Stimulated activated CD4-positive, alpha-beta T cell treated with anti-CD3 and anti-CD28 coated beads, Interleukin-4, amount 100 ng/mL, for 1 hour (primary cell): ENCODE measurements at places on chromosomes 2 and 18.

- no peak for DNase-seq
These were observed 76.2 kb downstream of the MAP3K20 start for GRCh38 chr2:173151671-173152401.

GRCh38 chr2:28976584-28976983 lies 4.5 kb upstream of the TOGARAM2 start:
- no peak for DNase-seq

- DNase-seq: no peak
These were observed 34.3 kb upstream of the C18orf32 start for GRCh38 chr18:49521216-49521835.

- DNase-seq: no peak
These were observed 1.0 kb downstream of the CNNM3 start for GRCh38 chr2:96816836-96817702.

GRCh38 chr2:225076125-225076524 lies 33.9 kb upstream of the DOCK10 start:
- DNase-seq: no peak

DNA sequence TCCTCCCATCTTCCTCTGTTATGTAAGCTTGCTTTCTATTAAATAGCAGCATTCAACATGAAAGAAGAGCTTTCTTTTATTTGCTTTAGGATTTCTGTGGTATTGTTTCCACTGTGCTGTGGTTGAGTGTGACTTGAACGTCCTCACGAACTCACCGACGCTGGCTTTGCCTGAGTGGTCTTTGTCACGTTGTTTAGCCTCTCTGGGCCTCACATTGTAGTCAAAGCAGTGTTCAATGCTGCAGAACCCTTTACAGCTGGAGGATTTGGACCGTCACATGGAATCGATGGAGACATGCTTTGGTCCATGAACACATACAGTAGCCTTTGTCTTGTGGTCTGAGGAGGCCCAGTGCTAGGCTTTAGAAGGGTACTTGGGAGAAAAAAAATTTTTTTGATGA lies 66.3 kb downstream of the TANC1 start:
- DNase-seq: no peak

DNA sequence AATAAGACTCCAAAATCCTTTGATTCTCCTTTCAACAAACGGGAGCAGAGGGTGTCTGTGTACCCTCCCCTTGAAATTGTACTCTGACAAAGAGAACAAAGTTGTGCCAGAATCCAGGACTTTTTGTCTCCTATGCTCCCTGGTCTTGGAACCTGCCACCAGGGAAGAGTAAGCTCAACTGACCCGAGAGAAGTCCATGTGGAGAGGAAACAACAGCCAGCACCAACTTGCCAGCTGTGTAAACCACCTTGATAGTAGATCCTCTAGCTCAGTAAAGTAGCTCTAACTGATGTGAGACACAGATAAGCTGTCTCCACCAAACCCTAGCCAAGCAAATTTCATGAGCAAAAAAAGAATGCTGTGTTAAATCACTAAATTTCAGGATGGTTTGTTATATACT lies 46.9 kb downstream of the LNPK start:
- no peak for DNase-seq

DNA sequence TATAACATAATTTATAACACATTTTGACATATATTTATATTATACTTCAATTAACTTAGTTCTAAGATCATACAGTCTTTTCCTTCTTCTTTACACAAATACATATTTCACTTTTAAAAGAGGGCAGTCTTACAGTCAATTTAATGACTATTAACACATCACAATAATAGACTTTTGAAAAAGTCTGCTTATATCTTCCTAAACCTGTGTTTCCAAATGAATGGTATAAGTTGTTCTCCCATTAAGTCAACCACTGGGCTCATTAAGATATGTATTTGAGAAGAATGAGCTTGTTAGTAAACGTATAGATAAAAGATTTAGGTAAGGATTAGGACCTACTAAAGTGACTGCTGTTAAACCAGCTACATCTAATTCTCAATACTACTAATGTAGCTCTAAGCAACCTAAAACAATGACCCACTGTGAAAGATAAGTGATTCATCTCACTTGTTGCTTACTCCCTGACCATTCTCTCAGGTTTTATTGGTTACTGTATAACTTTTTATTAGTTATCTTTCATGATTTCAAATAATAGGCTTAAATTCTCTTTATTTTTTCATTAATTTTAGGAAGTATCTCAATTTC lies 27.0 kb downstream of the SLC40A1 start:
- no peak for DNase-seq

GRCh38 chr2:71643674-71644357 lies 190.5 kb downstream of the DYSF start:
- no peak for DNase-seq

GRCh38 chr2:122033778-122034177 lies 278.3 kb downstream of the TSN start:
- DNase-seq: no peak

- no peak for DNase-seq
These were observed 363.3 kb downstream of the ALK start for GRCh38 chr2:29558097-29558496.

DNA sequence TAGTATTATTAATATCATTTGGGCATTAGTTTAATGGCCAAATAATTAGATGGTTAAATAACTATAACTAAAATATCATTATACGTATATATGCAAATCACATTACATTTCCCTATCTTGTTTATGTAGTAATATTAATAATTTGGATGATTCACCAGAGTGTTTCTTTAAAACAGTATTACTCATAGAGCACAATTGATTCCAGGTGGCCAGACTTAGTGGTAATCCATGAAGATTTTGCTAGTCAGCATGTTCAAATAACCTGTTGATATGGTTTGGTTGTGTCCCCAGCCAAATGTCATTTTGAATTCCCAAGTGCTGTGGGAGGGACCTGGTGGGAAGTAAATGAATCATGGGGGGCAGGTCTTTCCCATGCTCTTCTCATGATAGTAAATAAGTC lies 782.3 kb downstream of the LRP1B start:
- DNase-seq: no peak

GRCh38 chr2:6290217-6291015 lies 575.3 kb downstream of the CMPK2 start:
- no peak for DNase-seq

DNA sequence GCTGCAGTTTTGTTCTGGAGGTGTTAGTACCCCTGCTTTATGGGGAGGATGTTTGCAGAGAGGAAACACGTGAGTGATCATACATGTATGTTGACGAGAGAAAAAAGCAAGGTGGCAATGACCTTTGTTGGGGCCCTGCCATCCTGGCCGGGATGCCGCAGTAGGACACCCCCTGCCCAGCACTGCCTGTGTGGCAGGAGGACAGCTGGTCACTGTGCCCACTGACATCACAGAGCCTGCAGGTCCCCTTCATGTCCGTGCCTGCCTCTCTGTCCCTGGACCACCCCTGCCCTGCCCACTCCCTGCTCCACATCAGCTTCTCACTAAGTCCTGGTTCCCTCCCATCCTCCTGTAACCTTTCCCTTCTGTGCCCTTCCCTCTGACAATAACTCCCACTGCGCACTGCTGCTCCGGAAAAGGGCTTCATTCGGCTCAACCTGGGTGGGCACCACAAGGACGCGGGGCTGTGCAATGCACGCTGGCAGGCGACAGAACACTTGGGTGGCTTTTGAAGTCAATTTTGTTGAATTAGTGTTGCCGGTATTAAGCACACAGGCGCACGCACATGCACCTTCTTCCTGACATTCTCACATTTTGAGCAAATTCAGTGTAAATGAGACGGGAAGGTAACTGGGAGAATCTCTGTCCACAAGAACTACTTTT lies 51.5 kb upstream of the TWIST2 start:
- DNase-seq: no peak

- no peak for DNase-seq
These were observed 45.1 kb upstream of the ZBTB7C start for GRCh38 chr18:48454261-48454757.

GRCh38 chr18:57301573-57302559 lies 50.5 kb upstream of the ST8SIA3 start:
- no peak for DNase-seq

- DNase-seq: no peak
These were observed 552.8 kb upstream of the NRP2 start for GRCh38 chr2:205129531-205129930.

DNA sequence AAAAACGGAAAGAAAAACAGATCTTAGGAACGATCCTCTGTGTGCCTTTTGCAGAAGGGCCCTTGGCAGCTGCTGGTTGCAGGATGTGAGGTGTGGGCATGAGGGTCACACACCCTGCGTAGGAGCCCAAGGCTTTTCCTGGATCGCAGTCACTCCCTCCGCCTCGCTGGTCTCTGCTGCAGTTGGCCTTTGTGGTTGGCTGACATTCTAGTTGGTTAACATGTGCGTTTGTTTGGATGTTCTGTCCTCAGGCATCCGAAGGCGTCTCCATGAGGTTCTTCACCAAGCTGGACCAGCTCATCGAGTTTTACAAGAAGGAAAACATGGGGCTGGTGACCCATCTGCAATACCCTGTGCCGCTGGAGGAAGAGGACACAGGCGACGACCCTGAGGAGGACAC lies 61.7 kb downstream of the INPP5D start:
- no peak for DNase-seq

- DNase-seq: no peak
These were observed 5.5 kb downstream of the ANKRD62 start for GRCh38 chr18:12099160-12099559.

- no peak for DNase-seq
These were observed 81.3 kb downstream of the ANKRD12 start for GRCh38 chr18:9217743-9218451.

GRCh38 chr2:191180276-191180675 lies 29.5 kb upstream of the STAT4 start:
- DNase-seq: no peak

GRCh38 chr2:190407662-190408537 lies at the start of gene MFSD6:
Gene MFSD6, plus strand, starts transcription at chr2:190408355. Its CDS starts 27,675 bp downstream, at chr2:190436030.
- peak; percentile 62 for DNase-seq

GRCh38 chr2:220682616-220683015 lies 889.5 kb downstream of the EPHA4 start:
- DNase-seq: no peak

DNA sequence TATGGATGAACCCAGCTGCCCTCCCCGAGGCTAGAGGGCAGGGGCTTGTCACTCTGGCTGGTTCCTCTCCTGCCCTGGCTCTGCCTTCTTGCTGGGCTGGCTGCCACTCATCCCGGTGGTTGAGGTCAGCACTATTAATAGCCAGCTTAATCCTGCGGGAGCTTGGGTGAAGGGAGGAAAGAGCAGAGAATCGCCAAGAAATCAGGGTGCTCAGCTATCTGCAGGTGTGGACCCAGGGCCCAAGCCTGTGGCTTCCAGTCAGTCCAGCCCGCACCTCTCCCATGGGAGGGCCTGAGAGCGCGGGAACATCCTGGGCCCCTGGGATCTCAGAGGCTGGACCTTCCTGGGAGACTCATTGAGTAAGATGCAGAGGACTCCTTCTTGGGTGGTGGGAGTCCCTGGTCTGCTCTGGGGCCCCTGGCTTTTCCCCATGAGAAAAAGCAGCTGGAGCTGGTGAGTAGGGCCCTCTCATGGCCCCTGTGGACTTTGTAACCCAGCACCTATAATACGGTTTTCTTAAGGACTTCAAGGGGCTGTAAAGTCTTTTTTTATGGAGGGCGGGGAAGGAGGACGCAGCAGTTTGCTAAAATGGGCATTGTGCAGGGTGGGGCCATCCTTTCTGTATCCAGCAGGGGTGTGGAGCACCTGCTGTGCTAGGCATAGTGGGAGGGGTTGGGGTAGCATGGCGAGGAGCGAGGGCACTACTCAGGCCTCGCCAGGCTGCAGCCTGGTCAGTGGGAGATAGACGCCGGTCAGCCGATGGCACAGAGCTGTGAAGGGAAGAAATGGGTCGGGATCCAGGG lies 27.4 kb upstream of the CNNM3 start:
- DNase-seq: no peak

DNA sequence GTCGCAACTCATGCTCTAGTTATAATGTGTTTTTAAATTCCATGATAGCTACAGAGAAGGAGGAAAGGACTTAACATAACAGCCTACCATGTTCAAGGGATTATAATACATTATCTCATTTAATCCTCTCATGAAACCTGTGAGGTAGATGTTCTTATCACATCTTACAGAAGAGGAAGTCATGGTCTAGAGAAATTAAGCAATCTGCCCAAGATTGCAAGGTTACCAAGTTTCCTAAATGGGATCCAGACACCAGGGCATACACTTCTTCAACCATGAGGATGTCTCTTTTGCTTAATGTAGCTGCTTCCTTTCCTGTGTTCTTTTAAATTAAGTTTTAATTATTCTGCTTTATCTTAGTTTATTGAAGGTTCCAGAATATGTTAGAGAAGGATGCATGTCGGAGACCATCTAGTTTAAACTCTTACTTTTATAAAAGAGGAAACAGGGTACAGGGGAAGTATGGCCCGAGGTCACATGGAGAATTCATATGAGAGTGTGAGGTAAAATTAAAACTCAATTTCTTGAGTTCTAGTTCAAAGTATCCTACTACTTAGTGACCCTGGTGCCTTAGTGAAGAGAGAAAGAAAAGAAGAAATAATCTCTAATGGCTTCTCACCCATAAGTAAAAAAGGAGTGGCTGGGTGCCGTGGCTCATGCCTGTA lies 3.6 kb upstream of the IL1A start:
- DNase-seq: no peak

DNA sequence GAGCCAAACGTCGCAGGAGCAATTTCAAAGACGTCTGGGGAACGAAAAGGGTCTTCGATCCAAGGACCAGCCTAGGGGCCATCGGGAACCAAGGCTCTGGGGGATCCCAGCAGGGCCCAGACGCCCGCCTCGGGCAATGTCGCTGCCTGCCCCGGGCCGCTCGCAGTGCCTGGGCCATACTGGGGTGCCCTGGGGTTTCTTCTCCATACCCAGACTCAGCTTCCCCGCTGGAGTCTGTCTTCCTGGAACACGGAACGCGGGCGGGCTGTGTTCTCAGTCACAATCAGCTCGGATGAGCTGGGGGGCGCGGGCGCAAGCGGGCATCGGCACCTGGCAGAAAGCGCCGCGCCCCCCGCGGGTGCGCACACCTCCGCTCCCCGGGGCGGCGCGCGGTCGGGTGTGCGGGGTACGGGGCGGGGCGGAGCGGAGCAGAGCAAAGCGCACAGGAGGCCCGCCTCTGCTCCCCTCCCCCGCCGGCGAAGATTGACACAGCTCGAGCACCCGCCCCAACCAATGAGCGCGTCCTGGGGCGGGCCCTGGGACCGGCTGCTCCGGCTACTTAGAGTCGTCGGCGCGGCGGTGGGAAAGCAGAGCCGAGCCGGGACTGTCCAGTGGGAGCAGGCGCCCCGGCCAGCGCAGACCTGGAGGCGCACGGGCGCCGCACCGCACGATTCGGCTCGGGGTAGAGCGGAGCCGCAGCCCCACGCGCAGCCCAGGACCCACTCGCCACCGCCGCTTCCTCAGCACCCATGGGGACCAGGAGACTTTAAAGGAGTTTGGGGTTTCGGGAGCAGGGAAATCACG lies at the start of gene LRATD1:
Gene LRATD1 (plus strand): TSS at position 585 of the 804 bp plus-strand sequence. CDS start 1,263 bp downstream, outside the sequence.
- no peak for DNase-seq

DNA sequence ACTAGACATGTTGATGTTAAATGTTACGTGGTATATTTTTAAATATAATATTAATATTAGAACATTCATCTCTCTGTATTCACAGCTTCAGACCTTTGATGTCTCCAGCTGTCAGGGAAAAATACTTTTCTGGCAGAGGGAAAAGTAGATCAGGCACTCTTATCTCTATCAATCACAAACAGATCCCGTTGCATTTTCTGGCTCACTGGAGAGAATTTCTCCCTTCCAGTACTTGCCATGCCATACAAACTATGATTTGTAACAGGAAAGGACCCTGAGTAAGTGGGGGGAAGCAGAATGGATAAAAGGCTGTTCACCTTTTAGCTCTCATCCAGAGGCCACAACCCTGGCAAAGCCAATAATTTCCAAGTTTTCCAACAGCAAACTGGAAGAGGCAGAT lies 158.0 kb downstream of the TCF4 start:
- DNase-seq: no peak

GRCh38 chr2:239519089-239519920 lies 118.5 kb upstream of the HDAC4 start:
- no peak for DNase-seq

GRCh38 chr18:11104307-11104706 lies 45.1 kb downstream of the PIEZO2 start:
- DNase-seq: no peak
